ENCODE measurements at places on chromosomes 12 and 14.

- peak; percentile 44 for DNase-seq
Measured at GRCh38 chr12:92360543-92360942, 214.9 kb upstream of the BTG1 start.

DNA sequence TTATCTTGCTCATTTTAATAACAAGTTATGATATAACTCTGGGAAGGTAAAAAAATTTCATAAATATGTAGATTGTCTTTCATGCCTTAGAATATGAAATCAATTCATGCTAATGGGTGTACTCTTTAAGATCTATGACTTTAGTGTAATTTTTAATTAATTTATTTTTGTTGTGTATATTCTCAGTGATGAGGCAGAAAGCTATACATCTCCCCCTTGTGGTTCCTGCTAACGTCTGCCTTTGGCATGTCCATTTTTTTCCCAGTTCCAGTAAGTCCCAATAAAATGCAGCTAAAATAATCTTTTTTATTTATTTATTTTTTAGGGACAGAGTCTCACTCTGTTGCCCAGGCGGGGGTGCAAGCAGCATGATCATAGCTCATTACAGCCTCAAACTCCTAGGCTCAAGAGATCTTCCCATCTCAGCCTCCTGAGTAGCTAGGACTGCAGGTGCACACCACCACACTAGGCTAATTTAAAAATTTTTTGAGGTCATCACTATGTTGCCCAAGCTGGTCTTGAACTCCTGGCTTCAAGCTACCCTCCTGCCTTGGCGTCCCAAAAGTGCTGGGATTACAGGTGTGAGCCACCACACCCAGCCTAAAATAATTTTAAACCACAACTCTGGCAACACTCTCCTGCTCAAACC is 3.3 kb upstream of the CHURC1 start:
- DNase-seq: no peak

- DNase-seq: peak; percentile 53
Measured at GRCh38 chr12:55619354-55620138, 17.1 kb upstream of the OR10P1 start.

GRCh38 chr12:15033641-15034040 is 60.8 kb downstream of the PDE6H start:
- DNase-seq: no peak

DNA sequence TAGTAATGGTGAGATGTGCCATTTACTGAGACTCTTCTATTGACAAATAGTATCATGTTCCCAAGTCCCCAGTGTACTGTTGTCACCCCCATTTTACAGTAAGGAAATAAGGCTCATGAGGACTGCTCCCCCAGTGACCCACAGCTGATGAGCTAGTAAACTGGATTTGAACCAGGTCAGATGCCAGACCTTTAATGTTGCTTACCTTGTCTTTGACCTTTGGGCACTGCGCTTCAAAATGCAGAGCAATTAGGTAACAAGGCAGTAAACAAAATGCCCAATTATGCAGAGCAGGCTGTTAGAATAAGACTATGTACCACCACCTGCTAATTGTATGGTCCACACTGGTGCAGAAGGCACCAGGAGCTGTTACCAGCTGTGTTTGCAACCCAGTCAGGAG is 38.5 kb upstream of the RIN3 start:
- DNase-seq: no peak

DNA sequence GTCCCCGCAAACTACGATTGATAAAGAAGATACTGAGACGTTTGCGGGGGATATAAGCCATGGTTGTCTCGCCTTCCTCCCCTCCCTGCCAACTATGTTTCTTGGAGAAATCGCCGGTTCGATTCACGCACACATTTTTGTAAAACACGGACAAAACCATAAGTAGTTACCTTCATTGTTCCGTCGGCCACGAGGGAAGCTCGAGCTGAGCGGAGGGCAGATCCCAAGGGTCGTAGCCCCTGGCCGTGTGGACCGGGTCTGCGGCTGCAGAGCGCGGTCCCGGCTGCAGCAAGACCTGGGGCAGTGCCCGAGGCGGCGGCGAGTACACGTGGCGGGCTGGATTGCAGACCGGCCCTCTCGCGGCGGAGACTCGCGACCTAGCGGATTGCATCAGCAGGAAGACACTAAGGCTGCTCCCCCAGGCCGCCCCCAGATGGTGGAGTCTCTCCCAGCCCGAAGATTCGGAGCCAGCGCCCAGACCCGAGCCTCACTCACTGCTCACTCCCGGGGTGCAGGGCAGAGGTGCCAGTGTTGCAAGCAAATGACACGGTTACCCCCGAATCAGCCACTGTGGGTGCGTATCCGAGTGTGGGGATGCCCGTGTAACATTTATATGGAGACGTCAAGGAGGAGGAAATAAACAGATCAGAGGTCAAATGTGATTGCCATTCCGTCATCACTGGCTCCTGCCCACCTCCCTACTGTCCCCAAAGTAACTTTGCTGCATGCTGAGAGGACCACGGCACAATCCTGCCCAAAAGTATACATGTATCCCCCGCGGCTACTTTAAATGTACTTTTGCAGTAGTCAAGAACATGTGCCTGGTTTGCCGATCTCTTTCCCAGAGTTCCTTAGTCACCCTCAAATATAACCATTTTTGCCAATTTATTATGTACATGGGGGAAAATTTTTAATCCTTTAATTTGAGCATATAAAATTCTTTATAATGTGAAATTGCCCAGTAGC is at the start of gene BCAT1:
TSS of gene BCAT1 (minus strand) at position 345 of the 966 bp plus-strand sequence. CDS start at position 176, 169 bp downstream.
- DNase-seq: peak; percentile 42

GRCh38 chr12:67893022-67893580 is 96.1 kb upstream of the IFNG-AS1 start:
- DNase-seq: no peak

GRCh38 chr12:52525661-52526499 is 5.7 kb upstream of the KRT5 start:
- DNase-seq: no peak

- DNase-seq: no peak
Measured at GRCh38 chr12:2489275-2489674, 305.5 kb upstream of the FKBP4 start.

GRCh38 chr14:91858536-91859275 is 8.6 kb downstream of the TC2N start:
- DNase-seq: peak; percentile 40

DNA sequence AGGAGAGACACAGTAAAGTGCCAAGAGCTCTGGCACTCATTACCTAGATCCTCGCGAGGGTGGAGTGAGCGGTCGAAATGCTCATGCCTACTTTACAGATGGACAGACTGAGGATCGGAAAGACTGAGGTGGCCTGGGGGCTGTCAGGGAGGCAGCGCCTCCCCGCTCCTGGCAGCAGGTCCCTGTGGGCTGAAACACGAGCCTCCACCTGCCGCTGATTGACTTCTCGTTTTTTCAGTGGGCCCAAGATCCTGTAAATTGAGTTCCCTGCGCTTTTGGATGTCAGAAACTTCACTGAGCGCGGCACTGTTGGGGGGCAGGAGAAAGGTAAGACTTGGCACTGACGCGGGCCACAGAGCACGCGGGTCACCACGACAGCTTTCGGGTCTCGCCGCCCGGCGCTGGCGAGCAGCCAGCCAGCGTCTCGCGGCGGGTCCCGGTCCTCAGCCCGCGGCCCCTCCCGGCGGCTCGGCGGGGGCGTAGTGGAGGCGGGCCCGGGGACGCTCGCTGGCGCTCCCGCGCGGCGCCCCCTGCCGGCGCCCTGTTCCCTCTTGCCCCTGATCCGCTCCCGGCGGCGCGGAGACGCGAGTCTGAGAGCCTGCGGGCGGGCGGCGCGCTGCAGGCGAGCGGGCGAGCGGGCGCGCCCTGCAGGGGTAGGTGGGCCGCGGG is 552 bp upstream of the SCN8A start:
- peak; percentile 81 for DNase-seq

DNA sequence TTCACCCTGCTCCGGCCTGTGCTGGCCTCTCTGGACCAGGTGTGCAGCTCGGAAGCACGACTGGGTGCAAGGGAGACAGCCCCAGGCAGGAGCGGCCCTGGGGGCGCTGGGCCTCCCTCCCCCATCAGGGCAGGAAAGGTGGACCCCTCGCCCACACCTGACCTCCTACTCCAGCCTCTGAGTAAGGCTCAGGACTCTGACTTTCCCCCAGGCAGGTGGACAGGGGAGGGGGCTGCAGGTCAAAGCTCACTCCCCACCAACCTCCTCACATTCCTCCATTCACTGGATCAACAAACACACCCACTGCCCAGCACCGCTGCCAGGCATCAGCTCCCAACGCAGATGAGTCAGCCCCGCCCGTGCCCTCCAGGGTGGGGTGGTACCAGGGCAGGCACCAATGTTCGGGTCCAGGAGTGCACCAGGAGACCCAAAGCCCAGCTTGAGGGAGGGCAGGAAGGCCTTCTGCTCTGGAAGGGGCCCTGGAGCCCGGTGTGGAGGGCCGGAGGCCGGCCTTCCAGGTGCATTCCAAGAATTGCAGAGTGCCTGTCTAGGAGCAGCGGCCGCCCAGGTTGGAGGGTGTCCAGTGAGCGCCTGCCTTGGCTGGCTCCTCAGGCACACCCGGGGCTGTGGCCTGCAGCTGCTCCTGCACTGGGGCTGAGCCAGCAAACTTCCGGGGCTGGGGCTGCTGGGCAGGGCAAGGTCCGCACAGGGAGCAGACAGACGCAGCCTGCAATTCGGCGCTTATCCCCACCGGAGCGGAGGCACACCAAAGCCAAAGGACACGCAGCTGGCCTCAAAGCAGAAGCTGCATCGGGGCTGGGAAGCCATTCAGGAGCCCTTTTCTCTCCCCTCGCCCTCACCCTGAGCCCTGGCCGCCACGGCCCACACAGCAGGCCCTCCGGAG is 1.6 kb upstream of the INF2 start:
- no peak for DNase-seq

GRCh38 chr14:90674043-90674670 is 142.1 kb downstream of the TTC7B start:
- DNase-seq: no peak

DNA sequence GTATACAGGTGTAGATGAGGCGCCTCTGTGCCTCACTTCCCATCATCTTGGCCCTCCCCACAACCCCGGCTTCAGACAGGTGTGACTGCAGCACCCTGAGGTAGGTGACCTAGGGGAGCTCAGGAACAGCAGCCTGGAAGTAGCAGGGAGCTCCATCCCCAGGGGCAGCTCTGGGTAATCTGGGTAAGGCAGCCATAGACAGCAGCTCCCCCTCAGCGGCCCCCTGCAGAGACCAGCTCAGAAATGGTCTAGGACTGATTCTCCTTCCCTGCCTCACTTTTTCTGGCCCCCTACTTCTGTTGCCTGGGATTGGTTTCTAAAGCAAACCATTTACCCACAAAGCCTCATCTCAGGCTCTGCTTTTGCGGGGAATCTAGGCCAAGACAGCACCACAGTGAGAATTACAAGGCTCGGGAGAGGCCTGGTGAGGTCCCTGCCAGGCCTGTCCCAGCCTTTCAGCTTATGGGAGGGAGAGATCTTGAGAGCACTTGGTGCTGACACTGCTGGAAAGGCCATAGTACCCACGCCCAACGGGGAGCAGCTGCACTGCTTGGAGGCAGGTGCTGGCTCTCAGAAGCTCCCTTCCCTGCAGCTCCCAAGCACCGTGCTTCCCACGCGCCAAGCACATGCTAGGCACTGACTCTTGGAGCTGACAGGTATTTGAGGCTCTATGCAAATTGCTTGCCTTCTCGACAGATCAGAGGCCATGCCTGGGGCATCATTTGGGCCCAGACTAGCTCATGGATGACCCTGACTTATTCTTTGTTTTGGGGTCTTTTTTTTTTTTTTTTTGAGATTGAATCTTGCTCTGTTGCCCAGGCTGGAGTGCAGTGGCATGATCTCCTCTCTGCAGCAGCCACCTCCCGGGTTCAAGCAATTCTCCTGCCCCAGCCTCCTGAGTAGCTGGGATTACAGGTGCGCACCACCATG is 45.1 kb upstream of the TRAF3 start:
- DNase-seq: no peak

GRCh38 chr12:91785655-91786498 is 359.8 kb downstream of the BTG1 start:
- DNase-seq: no peak

GRCh38 chr12:89844539-89844938 is 135.9 kb upstream of the ATP2B1 start:
- DNase-seq: no peak

- no peak for DNase-seq
Measured at GRCh38 chr12:27960821-27961220, 11.7 kb downstream of the PTHLH start.

DNA sequence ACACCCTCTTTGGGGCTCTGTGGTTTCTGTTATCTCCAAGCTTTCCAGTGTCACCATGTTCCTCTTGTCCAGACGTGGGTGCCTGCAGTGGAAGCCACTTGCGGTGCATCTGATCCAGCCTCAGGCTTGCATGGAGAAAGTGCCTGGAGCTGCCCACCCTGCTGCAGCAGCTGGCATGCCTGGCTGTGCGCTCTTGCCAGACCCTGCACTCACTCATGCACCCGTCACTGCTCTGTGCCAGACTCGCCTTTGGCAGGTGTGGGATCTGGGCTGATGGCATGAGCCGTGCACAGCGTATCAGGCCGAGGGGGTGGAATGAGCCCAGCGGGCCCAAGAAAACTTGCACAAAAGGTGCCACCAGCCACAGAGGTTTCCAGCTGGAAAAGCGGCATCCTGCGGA is 105.1 kb downstream of the MNAT1 start:
- no peak for DNase-seq

DNA sequence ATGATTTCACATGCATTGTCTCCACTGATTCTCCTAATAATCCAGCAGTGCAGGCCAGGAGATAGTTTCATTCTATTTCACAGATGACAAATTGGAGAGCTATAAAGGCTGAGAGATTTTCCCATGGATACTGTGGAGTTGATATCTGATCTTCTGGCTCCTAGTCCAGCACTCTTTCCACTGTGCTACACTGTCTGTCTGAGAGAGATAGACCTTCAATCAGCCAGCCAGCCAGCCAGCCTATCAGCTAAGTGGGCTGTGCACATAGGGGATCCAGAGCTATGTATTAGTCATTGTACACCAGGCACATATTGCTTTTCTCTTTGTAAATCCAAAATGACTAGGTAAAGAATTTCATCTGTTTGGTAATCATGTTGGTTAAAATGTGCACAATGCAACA is 91.8 kb upstream of the ATP2B1 start:
- no peak for DNase-seq

DNA sequence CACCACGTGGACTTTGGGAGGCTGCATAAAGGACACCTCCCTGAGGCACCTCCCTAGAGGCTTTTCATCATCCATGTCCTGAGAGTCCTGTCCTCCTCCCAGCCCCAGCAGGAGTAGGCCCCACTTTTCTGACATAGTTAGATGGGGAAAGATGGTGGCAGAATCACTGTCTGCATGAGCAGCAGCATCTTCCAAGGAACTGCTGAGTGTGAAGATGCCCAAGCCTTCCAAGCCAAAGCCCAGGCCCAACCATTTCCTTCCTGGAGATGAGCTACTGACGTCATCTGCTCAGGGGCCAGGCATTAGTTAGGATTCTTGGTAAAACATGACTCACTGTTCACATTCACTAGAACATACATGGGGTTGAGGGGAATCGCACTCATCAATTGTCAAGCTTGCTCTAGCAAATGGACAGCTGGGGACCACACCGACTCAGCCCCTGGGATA is 37.3 kb downstream of the VDR start:
- no peak for DNase-seq

GRCh38 chr12:16348435-16349130 is 1.1 kb downstream of the MGST1 start:
- DNase-seq: no peak

GRCh38 chr12:100666588-100666987 is 93.1 kb downstream of the GAS2L3 start:
- DNase-seq: no peak

- DNase-seq: peak; percentile 7
Measured at GRCh38 chr14:56422703-56423213, 156.8 kb upstream of the TMEM260 start.
